Suppressor macrophage treated with lipopolysaccharide for 4 hours (primary cell): ENCODE measurements at places on chromosomes 5 and 9.

- DNase-seq = no peak
Measured at GRCh38 chr9:110047232-110047954, 160.6 kb downstream of the C9orf152 start.

DNA sequence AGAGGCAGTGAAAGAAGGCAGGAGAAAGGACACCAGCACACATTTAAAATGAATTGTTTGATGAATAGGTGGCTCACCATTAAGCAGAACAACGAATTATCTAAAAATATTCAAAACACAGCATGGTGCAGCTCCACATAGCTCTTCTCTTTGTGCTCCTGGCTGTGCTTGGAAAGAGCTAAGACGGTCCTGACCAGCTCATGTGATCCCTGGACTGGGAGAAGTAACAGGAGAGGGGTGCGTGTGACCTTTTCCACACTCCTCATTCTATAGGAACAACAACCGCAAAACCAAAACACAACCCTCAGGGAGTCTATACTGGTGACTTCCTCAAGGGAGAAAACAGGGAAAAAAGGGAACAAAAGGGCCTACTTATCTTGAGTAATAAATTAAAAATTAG lies 140.5 kb downstream of the DIRAS2 start:
- no peak for DNase-seq

DNA sequence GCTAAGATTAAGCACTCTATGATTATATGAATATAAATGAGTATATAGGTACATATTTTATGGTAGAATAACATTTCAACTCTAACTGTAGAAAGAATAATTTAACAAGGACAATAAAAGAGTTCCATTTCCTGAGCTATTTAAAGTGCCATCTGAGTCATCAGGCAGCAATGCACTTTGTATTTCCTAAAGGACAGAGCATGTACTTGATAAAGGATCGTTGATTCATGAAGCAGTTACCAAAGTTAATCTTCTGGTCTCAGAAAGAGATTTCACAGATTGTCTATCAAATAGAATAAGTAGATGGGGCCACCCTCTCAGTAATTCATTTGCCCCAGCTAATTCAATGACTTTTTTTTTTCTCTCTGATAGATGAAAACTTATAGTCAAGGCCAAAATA lies 747.8 kb downstream of the CDH18 start:
- no peak for DNase-seq

GRCh38 chr5:78726003-78726402 lies 77.4 kb upstream of the LHFPL2 start:
- no peak for DNase-seq

DNA sequence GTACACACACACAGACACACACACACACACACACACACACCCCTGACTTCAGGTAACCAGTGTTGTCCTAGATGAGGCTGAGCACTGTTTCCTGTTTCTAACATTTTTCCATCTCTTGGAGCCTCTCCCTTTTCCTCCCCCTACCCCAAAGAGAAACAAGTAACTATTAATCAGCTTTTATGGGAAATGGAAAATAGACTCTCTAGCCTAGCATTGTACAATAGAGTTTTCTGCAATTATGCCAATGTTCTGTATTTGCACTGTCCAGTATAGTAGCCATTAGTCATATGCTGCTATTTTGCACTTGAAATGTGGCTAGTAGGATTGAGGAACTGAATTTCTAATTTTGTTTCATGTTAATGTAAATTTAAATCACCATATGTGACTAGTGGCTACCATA lies 33.1 kb downstream of the RAB3C start:
- peak; percentile 1 for DNase-seq

DNA sequence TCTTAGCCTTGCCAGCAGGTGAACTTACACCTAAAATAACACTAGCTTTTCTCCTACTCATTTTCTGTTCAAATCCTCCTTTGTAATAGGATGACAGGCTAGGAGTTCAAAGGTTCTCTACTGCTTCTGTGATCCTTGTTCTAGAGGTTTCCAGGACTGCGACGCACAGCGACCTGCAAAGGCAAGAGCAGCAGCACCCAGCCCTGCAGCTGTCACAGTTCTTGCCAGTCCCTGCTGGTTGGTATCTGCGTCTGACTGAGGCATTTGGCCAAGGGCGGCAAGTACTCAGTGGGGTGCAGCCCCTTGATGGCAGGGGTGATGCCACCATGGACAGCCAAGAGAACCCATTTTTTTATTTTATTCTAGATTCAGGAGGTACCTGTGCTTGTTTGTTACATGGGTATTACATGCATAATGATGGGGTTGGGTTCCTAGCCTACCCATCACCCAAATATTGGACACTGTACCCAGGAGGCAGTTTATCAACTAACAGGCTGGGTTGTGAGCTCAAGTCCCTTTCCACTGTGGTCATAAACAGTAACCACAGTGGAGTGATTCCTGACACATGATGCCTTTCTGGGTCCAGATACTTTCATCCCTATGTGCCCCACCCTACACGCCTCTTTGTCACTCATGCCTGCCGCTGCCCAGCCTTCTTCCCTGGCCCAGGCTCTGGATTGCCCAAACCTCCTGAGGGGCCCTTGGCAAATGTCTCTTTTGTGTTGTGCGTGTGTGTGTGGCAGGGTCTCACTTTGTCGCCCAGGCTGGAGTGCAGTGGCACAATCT lies 111.0 kb downstream of the GAPVD1 start:
- no peak for DNase-seq

- no peak for DNase-seq
Measured at GRCh38 chr9:16744394-16744793, 126.1 kb downstream of the BNC2 start.

GRCh38 chr5:58076483-58077257 lies 383.2 kb downstream of the PLK2 start:
- no peak for DNase-seq

DNA sequence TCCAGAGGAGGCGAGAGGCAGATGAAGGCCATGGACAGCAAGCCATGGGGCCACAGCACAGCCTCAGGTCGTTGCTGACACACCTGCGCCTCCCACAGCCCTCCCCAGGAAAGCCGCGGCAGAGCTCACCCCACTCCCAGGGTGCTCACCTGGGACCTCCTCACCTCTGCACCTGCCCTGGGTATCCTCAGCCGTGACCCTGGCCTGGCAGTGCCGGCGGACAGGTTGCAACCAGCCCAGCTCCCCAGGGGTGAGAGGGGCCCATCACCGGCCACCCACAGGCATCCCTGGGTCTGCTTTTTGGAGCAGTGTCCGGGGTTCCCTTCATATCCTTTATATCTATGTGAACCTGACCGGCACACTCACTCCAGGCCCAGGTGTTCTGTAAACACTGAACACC lies 30.4 kb upstream of the FCN1 start:
- no peak for DNase-seq

DNA sequence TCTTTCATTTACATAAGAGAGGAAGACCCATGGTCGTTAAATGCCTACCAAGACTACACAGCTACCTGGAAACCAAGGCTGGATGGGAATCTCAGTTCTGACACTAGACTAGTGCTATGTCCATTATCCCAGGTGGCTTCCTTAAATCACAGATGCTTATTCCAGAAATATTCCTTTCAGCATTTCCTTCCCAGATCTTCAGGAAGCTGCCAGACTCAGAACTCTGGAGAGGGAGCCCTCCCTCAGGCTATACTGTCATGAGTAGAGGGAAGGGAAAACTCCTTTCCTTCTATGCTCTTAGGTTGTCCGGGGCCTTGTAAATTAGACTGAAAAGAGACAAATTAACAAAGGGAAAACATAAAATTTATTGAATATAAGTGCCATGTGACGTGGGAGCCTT lies 20.8 kb downstream of the FREM1 start:
- no peak for DNase-seq

DNA sequence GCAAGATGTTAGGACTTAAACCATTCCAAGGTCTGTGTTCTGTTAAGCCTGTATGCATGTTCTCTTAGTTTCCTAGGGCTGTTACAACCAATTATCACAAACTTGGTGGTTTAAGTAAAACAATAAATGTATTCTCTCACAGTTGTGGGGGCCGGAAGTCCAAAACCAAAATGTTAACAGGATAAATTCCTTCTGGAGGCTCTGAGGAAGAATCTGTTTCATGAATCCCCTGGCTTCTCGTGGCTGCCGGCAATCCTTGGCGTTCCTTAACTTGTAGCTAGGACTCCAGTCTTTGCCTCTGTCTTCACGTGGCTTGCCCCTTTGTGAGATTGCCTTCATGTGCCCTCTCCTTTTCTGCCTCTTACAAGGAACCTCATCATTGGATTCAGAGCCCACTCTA lies 30.4 kb downstream of the FEM1C start:
- DNase-seq = no peak

- no peak for DNase-seq
Measured at GRCh38 chr5:50606179-50606578, 60.3 kb upstream of the PARP8 start.

GRCh38 chr5:34611464-34612415 lies 44.4 kb upstream of the RAI14 start:
- no peak for DNase-seq

DNA sequence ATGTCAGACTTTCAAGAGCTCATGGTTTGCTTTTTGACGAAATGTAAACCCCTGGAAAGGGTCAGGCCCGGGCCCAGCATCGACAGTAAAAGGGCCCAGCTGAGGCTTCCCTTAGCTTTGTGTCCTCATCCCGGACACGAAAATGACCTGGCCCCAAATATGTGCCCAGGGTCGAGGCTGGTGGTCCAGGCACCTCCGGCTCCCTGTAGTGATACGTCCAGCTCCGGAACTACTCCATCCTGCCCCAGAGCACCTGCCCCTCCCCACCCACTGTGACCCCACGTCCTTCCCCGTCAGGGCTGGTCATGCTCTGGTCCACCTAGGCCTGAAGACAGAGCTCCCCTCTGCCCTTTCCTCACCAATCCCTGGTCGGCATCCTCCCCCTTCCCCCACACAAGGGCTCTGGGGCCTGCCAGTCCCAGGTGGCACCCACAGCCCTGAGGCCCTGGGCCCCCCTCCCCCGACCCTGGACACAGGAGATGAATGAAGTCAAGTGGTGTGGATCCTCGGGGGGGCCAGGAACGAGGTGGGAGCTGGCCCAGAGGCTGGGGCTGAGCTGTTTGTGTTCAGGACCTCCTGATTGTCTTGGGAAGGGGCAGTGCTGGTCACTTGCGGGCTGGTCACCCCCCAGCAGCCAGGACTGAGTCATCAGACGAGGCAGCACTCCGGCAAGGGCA lies 6.2 kb downstream of the OBP2A start:
- DNase-seq = no peak

- no peak for DNase-seq
Measured at GRCh38 chr9:127545196-127546124, 66.6 kb upstream of the STXBP1 start.

DNA sequence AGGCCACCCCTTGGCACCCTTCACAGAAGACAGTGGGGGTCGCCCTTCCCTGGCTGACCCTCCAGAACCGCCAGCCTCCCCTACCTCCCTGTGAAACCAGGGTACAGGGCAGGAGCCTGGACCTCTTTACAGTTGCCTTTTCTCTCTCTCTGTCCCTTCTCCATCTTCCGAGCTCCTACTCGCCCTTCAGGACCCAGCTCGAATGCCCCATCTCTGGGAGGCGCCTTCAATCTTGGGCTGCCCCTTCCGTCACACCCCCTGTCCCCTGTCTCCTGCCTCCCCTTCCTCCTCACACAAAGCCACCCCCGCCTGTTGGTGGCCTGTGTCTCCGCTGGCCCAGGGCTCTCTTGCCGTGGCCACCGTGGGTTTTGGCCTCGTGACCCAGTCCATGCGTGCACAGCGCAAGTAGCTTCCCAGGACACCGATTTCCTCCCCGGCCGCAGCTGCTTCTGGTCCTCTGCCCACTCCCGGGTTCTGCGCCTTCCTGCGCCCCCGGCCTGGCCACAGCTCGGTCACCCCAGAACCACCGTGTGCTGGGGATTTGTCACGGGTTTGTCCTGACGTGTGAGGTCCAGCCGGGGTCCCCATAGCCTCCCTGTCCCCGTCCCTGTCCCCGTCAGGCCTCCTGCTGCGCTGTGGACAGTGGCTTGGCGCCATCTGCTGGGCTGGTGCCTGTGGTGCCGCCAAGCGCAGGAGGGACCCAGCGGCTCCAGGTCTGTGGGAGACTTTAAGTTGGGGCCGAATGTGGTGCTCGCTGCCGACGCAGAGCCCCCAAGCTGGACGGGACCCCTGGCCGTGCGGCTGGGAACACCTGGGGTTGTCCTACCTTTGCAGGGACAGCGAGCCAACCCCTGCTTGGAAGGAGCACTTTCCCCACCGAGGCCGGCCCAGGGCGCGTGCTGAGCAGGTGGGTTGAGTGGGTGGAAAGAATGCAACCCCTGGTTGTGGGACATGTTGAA lies 4.0 kb upstream of the TMEM250 start:
- DNase-seq = peak; percentile 83

DNA sequence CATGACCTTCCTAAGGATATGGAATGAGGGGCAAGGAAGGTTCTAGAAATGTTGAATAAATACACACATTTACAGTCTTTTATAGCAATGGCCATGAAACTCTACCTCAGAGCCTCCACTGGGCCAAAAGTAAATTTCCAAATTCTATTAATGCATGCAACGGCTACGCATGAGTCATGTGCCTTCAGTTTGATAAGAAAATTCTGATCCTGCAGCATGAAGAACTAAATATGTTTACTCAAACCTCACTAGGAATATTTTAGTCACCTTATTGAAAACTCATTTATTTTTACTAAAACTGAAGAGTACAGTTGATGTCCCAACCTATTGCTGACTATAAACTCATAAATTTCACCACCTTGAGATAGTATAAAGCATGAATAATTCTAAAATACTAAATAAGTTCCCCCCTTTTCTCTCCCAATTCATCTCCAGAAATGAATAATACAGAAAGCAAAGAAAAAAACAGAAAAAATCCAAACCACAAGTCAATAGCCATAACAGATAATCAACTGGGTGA lies 92.4 kb downstream of the GNAQ start:
- no peak for DNase-seq

- no peak for DNase-seq
Measured at GRCh38 chr5:127963233-127963632, 120.3 kb upstream of the SLC12A2 start.

- DNase-seq = no peak
Measured at GRCh38 chr9:135381762-135382310, 97.7 kb upstream of the PPP1R26 start.

- no peak for DNase-seq
Measured at GRCh38 chr9:123287639-123288038, 19.3 kb upstream of the STRBP start.

GRCh38 chr5:174340226-174340625 lies 294.7 kb downstream of the NSG2 start:
- no peak for DNase-seq

GRCh38 chr9:17588395-17588794 lies 9.5 kb downstream of the SH3GL2 start:
- DNase-seq = no peak

DNA sequence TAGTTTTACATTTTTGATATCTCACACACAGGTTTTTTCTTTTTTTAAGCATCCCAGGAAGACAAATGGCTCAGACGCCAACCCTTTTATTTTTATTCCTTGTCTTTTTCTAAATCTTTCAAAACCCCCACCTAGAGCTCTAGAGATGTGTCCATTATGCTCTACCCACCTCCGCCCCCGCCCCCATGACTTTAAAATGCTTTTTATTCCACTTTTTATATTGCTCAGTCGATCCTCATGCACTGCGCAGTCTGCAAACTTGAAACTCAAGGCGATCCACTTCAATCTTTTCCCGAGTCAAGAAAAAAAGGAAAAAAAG lies 411 bp upstream of the MAT2B start:
- DNase-seq = no peak
